Activated CD4-positive, alpha-beta T cell treated with anti-CD3 and anti-CD28 coated beads, Interleukin-2, amount 50 U/mL, for 4 hours (primary cell): ENCODE measurements at places on chromosomes 2 and 18.

GRCh38 chr2:3656762-3657721 is 958 bp upstream of the ALLC start:
- no peak for DNase-seq

DNA sequence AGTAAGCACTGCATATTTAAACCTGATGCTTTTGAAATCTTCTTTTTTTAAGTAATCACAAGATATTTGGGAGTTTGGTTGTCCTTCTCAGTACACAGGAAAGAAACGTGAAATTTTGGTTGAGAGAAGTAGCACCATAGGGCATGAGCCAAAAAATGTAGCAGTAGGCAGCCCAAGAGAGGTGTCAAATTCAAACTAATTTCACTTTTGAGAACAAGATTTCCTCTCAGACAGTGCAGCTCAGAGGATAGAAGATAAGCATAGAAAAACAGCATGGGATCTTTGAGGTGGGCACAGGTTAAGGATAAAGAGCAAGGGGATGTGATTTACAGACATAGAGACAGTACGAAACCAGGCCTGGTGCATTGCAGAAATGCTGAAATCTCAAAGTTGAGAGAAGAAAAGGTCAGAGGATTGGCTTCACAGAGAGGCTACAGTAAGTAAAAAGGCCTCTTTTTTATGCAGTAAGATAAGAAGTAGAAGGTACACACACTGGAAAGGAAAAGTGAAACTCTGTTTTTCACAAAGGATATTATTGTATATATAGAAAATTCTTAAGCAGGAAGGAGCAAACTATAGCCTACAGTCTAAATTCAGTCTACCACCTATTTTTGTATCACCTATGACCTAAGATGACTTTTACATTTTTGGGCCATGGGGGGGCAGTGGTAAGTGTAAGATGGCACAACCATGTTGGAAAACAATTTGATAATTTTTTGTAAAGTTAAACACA is 89.8 kb downstream of the PKP4 start:
- DNase-seq: no peak

- DNase-seq: no peak
Measured at GRCh38 chr18:23682472-23682871, 6.8 kb upstream of the LAMA3 start.

- no peak for DNase-seq
Measured at GRCh38 chr2:47833516-47833968, 50.6 kb downstream of the MSH6 start.

DNA sequence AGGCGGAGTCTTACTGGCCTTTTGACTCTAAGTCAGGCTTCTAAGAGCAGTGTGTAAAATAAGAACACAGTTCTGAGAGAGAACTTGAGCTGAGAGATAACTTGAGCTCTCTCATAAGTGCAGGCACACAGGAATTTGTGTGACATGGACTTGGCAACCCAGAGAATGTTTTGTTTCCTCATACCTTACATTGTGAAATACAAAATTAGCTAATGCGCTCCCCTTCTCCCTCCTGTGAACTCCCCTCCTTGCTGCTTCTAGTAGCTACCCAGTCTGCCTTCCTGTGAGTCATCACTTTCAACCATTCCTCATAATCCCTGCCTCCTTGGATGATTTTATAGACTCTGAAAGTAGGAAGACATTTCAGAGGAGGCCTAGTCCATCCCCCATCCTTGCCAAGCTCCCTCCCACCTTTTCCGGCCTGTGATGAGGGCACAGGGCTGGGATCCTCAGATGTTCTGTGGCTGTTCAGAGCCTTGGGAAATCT is 22.6 kb downstream of the FER1L5 start:
- no peak for DNase-seq

- no peak for DNase-seq
Measured at GRCh38 chr18:6728809-6729246, 688 bp upstream of the ARHGAP28 start.

DNA sequence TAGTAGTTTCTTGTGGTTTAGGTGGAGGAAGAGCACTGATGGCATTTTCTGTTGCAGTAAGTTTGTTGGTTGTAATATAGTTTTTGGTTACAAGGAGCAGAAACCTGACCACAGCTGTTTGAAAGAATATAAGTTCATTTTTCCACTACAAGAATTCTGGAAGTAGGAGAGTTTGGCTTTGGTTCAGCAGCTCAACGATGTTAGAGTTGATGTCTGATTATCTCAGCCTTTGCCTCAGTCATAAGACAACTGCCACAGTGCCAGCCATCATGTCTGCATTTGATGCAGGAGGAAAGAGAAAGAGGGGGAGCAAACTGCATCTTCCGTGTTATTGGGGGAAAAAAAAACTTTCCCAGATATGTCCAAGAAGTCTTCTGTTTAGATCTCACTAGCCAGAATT is 119.1 kb downstream of the LYPD1 start:
- DNase-seq: no peak

DNA sequence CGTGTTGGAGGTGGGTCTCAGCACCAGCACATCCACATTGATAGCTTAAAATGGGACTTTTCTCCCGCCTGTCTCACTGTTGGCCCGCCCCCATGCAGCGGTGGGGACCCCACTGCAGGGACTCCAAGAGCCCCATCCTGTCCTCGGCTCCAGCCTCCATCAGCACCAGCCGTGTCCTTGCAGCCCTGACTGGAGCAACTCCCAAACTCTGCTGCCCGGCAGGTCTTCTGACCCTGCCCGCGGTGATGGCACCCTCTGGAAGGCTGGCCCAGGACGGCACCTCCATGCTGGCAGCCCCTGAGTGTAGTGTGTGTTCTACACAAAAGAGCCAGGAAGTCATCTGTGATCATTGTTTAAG is 41.6 kb upstream of the KCNG2 start:
- no peak for DNase-seq

DNA sequence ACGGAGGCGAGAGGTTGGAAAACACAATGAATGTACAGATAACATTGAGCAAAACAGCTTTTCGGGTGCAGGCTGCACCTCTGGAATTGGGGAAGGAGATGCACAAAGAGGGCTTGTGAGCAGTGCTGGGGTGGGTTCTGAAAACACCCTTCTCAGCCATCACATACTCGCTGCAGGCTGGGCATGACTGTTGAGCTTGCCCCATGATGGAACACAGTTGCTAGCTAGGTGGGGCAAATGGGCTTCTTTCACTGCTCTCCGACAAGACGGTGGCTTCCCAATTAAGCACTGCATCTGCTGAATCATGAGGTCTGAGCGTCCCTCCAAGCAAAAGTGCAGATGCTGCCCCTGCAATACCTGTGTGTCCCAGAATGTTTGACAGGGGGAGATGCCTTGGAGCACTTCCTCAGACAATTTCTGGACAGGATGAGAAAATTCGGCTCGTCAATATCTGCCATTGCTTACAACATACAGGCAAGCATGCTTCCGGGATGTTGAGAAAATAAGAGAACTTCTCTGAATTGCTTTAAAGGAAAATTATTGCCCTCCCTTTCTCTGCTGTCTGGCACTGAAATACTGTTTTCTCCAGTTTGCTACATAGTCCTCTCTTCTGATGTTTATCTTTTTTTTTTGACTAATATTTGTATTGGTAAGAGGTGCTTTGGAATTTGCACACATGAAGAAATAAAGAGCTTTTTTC is 77.3 kb upstream of the SH3BP4 start:
- no peak for DNase-seq

- peak; percentile 91 for DNase-seq
Measured at GRCh38 chr2:158456309-158457066, at the start of the genes CCDC148 and PKP4. Gene CCDC148 (minus strand): TSS chr2:158456753. CDS start chr2:158456439, 314 bp downstream. Gene PKP4 (plus strand): TSS chr2:158456952. CDS start chr2:158533185, 76,233 bp downstream.

DNA sequence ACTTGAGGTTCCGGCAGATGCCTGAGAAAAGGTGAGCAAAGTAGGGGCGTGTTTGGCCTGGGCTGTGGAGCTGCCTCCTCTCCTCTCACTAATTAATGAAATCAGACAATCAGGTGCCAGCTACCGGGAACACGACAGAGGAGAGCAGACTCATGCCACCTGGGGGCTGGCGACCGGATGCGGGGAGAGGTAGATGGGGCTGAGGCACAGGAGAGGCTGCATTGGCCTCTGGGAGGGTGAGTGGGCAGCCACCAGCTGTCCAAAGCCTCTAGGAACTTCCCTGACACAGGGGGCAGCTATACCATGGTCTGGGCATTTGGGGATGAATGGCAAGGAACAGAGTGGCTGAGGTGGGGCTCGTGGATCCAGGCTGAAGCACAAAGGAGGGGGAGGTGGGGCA is 25.0 kb downstream of the FBXO41 start:
- DNase-seq: no peak

GRCh38 chr2:4792126-4792525 is 900.1 kb upstream of the SOX11 start:
- DNase-seq: no peak

- no peak for DNase-seq
Measured at GRCh38 chr2:171143670-171144062, 17.0 kb downstream of the TLK1 start.

- no peak for DNase-seq
Measured at GRCh38 chr2:98294711-98295110, 51.5 kb upstream of the CNGA3 start.

- no peak for DNase-seq
Measured at GRCh38 chr2:118654945-118655344, 192.5 kb downstream of the EN1 start.

DNA sequence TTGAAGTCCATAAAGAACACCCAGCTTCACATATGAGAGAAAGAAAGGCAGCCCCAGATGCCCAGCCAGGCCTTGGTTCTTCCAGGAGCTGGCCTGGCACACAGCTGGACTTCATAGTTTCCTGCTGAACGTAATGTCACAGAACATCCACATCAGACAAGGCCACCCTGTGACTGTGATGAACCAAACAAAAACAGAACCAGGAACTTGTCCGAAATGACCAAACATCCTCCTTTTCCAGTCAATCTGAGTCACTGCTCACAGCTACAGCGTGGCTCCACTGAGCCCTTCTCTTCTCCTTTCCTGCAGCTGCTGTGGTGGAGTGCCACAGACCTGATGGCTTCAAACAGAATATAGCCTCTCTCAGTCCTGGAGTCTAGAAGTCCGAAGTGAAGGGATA is 45.4 kb upstream of the PAPOLG start:
- no peak for DNase-seq

DNA sequence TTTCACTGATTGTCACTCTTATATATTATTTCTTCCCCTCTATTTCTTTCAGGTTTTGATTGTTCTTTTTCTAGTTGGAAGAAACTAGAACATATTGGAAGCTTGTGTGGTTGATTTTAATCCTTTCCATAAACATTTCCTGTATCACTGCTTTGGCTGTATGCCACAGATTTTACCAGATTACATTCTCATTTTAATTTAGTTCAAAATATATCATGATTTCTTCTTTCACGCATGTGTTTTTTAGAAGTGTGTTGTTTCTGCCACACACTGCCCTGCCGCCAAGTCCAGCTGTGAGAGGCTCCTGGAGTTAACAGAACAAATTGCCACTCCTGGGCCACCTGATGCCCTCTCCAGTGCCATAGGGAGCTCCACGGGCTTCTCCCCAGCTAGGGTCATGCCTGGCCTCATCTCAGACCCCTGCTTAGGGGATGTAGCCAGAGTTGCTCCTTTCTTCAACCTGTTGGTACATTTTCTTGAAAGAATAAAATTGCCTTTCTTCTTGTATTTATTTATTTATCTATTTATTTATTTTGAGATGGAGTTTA is 206.2 kb upstream of the COPS8 start:
- DNase-seq: no peak

GRCh38 chr2:217974389-217975005 is 28.3 kb downstream of the TNS1 start:
- no peak for DNase-seq

DNA sequence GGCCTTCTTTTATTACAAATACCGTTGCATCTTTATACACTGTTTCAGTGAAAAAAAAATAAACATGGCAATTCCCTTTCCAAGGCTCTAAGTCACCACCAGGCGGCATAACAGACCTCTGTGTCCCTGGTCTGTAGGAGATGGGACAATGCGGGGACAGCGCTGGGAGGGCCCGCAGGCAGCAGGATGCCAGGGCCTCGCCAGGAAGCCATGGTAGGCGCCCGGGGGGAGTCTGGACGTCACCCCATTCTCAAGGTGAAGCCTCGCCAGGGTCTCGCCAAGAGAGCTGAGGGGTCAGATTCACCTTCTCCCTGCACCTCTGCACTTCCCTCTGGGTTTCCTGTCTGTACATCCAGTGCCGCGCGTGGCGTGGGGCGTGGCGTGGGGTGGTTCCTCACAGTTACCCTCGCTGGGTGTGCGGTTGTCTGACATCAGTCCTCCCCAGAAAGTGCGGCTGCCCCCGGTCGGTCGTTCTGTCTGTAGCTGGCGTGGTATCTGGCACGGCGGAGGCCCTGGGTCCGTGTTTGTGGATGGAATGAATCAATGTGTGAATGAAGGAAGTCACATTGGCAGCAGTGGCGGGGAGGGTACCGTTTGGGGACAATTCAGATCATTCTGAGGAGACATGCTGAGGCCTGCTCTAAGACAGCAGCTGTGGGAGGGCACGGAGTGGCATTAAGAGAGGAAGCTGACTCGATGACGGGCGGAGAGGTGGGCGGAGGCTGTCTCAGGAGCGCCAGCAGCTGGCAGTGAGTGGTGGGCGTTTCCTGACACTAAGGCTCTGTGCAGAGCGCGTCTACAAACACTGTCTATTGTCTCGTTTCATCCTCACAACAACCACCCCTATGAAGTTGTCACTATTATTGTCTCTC is 46.0 kb downstream of the LRRFIP1 start:
- peak; percentile 94 for DNase-seq

GRCh38 chr2:98702127-98702802 is 28.7 kb downstream of the MGAT4A start:
- no peak for DNase-seq

DNA sequence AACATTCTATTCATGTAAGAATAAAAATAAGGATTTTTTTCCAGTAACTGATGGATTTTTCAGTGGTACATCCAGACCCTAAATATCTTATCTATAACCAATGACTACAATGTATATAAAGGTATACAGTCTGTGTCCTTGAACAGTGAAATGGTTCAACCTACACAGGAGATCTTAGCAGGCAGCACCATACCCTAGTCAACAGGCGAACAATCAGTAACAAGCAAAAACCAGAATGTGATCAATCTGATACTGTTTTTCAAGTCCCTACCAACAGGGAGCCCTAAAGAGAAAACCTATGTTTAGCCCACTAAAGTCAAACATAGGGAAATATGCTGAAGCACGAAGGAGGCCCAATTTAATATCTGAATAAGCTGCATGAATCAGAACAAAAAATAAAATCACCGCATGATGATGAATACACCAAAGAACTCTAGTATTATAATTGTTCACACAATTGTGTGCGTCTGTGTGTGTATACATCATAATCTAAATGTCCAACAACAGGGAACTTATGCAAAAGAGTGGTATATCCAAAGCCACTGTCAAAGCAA is 26.0 kb downstream of the PTPN2 start:
- DNase-seq: no peak
